Fibroblast of pulmonary artery (primary cell): ENCODE measurements at places on chromosomes 4 and X.

DNA sequence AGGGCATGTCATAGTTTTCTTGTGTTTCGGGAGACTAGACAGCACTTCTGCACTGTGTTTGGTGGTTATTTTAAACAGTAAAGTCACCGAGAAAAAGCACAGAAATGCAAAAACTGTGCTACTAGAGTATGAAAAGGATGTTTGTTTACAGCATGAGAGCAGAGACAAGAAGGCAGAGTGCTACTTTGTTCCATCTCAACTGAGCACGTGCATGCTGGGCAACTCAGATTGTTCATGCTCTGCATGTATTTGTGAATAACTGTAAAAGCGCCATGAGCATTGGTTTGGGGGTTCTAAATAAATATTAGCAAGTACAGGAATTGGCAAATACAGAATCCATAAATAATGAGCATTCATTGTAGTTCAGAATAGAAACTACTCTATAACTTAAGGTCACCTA lies 7.4 kb downstream of the EVC start:
- DNase-seq: no peak

- peak; percentile 1 for DNase-seq
These were observed 673 bp downstream of the PARM1 start for GRCh38 chr4:74933562-74934015.

DNA sequence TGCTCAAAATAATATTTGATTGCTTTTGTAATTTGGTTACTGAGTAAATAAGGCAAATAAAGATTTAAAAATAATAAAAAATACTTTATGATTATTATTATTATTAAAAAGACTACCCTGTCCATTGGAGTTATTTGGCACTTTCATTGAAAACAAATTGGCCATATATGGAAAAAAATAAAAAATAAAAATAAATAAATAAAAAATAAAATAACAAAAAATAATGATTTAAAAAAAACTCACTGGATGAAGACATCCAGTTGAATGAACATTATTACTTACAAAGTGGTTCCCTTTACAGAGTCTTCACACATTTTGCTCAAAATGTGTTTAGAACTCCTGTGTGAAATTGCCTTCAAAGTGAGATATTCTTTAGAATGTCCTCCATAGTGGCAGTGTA lies 141.3 kb upstream of the ANXA3 start:
- DNase-seq: no peak

DNA sequence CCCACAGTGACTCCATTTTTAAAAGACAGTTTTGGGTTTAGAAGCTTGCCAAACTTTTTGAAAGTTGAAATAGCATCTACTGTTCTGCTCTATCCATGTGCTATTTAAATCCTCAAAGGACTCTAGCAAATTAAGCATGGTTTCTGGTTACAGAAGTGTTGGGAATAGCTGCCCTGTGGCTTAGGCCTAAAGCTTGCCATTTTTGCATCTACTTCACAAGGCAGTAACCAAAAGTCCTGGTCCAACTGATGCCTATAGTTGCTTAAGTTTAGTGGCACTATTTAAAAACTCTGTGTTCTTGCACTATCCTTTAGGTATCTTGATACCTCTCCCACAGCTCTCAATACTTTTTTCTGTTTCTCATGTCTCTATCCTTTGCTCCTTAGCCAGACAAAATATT lies 251.0 kb upstream of the GPC4 start:
- DNase-seq: no peak

GRCh38 chr4:47155919-47156318 lies 124.6 kb downstream of the GABRB1 start:
- DNase-seq: no peak

DNA sequence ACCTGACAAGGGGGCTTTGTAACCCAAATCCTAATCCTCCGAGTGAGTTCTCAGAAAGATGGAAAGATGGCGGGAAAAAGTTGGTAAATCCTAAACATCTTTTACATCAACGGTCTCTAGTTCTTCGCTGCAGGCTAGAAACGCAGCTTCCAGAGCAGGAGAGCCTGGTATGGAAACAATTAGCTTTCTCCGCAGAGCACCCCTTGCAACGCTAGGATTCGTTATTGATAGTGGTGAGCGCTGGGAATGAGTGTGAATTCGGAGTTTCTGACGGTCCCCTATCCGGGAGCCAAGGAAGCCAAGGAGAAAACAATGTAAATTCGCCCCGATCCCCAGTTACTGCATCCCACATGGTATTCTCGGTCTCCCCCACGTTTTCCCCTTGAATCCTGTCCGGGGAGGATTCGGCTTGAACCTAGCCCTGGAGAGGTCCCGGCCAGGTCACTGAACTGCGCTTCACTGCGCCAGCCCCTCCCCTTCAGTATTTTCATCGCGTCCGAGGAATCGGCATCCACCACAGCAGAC lies 4.7 kb upstream of the NEUROG2 start:
- no peak for DNase-seq

GRCh38 chr4:147981305-147981704 lies 249.4 kb downstream of the ARHGAP10 start:
- DNase-seq: no peak

DNA sequence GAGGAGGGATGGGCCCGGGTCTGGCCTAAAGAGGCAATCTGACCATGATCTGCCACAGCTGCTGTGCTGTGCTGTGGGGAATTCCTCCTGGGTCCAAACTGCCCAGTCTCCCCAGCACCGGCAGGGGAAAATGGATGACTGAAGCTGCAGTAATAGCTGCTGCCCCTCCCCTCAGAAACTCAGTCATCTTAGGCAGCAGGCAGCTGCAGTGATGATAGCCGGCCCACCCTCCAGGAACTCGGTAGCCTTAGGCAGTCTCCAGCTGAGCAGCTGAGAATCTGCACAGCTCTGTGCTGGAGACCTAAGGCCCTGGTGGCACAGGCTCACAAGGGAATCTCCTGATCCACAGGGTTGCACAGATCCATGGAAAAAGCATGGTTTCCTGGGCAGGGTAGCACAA lies 113.4 kb upstream of the USP38 start:
- DNase-seq: no peak

GRCh38 chrX:119273420-119274192 lies 37.5 kb downstream of the PGRMC1 start:
- DNase-seq: peak; percentile 51

GRCh38 chr4:121182296-121182695 lies 18.2 kb upstream of the TNIP3 start:
- DNase-seq: peak; percentile 40

- DNase-seq: no peak
These were observed 99.0 kb downstream of the DHRSX start for GRCh38 chrX:2401590-2402360.

DNA sequence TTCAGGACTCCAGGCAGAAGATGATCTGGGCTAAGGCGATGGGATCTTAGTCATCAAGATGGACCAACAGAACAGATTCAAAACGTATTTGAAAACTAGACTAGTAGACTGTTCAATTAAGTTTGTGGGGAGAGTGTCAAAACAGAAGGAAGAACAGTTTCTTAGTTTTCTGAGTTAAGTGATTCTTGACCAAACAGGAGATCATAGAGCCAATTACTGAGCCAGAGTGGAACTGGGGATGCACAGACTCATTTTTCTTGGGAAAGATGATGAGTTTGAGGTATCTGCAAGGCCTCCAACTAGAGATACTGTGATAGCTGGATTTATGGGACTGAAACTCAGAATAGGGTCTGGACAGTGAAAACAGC lies 119.5 kb downstream of the REELD1 start:
- no peak for DNase-seq

DNA sequence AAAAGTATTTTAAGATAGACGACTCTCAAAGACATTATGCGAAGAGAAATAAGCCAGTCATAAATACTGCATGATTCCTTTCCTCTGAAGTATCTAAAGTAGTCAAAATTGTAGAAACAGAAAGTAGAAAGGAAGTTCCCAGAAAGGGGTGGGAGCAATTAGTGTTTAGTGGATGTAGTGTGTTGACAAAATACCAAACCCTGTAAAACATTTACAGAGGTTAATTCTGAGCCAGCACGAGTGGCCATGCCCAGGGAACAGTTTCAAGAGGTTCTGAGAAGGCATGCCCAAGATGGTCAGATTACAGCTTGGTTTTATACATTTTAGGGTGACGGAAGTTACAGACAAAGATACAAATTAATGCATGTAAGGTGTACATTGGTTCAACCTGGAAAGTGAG lies 34.4 kb upstream of the SLC25A4 start:
- DNase-seq: no peak

DNA sequence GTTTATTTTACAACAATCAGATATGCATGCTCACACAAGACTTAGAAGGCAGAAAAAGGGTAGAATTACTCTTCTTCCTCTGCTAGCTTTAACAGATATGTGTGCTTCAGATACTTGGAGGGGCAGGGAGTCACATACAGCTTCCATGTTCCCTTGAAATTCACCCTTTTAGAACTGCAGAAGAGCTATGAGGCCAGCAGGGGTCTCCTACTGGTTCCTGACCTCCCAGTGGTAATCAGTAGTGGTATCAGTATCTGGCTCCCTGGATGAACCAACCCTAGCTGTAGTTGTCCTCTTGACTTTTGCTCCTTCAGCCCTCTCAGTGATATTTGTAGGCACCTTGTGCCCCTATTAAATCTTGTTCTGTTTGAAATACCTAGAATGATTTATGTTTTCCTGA lies 81.5 kb downstream of the RCHY1 start:
- DNase-seq: peak; percentile 12

DNA sequence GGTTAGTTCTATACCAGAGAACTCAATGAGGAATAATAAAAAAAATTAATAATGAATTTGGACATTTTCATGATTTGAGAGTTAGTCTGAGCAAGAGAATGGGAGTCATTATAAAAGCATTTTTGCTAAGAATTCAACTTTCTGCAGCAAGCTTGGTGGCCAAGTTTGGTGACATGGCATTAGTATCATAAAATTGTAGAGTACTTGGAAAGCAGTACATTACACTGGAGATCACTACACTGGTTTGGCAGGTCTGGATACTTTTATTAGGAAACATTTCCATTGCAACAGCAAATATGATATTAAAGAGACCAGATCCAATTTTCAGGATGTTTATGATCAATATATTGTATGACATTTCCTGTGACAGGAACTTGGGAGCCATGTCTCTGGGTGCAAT lies 249.1 kb upstream of the INTU start:
- DNase-seq: no peak

DNA sequence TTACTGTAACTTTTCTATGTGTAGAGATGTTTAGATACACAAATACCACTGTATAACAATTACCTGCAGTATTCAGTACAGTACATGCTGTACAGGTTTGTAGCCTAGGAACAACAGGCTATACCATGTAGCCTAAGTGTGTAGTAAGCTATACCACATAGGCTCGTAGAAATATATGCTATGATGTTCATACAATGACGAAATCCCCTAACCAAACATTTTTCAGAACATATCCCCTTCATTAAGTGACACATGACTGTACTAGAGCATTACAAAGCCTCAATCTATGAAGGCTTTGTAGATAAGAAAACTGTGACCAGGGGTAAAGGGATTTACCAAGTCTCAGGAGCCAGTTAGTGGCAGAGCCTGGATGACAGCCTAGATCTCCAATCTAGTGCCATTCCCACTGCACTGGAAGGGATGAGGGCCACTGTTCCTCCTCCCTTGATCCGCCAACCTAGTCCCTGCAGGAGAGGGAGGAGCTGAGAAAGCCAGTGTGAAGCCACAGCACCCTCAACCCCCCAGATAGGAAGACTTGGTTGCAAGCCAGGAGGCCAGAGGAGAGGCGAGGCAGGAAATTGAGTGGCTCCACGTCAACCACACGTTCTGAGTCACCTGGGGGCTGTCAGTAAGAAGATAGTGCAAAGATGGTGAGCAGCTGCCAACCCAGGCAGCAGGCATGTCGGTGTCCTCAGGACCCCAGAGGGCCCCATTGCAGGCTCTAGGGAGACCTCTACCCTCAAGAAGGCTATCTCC lies 227.7 kb downstream of the BCOR start:
- DNase-seq: peak; percentile 52

GRCh38 chr4:37891260-37892159 lies 626 bp downstream of the TBC1D1 start:
- DNase-seq: no peak

- DNase-seq: peak; percentile 51
These were observed 280.2 kb upstream of the SLC7A11 start for GRCh38 chr4:138522366-138522765.

DNA sequence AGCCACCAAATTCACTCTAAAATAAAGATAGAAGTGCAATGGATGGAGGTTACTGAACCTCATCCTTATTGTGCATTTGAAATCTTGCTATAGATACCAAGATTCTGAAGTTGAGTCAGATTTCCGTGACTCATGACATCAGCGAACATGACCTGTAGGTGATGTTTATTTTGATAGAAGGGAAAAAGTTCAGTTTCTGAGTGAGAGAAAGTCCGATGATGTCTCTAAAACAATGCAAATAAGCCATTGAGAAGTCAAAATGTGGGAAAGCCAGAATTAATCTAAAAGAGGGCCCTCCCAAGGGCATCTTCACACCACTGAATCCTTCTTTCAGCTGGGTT lies 20.0 kb downstream of the PHOX2B start:
- DNase-seq: no peak

- no peak for DNase-seq
These were observed 1393.1 kb upstream of the DIAPH2 start for GRCh38 chrX:95291561-95291960.
